ENCODE measurements at places on chromosomes 13 and 19.

- no peak for DNase-seq
Measured at GRCh38 chr13:44543369-44543768, 32.8 kb downstream of the TSC22D1 start.

GRCh38 chr13:62388515-62388914 lies 972.9 kb upstream of the PCDH20 start:
- no peak for DNase-seq

GRCh38 chr19:39428283-39429112 lies 7.3 kb downstream of the RPS16 start:
- DNase-seq: peak; percentile 82

DNA sequence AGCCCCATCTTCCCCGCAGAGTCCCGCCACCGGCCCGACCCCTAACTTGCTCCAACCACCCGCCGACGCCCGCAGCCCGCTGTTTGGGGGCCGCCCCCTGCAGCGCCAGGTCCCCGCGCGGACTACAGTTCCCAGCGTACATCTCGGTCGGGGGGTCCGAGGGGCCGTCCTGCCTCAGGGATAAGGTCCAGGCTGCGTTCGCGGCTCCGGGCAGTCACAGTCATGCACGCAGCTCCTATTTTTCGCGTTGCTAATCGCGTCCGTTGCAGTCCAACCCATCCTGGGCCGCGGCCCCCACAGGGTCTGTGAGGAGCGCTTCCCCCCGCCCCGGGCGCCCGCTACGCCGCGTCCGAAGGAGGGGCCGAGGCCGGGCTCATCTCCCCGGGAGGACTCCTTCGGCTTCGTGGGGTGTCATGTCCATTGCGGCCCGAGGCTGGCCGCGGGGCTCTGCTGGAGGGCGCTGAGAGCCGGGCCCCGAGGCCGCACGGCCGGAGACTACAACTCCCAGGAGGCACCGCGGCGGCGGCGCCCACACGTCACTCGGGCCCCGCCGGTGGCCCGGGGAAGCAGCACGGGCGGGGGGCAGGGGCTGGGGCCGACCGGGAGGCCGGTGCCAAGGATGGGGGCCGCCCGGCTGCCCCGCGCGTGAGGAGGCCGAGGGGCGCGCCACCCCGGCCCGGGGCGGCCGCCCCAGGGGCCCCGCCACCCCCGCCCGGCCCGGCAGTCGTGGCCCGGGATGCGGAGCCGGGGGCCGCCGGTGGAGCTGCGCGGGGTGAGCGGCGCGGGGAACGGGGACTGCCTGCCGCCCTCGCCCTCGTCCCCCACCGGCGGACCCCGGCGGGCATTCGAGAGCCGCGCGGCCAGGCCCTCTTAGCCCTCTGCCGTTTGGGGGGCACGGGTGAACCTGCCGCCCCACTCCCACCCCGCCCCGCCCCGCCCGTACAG lies at the start of gene MAP3K10:
TSS of gene MAP3K10 (plus strand) at position 536 of the 945 bp plus-strand sequence. CDS start 606 bp downstream, outside the sequence.
- peak; percentile 63 for DNase-seq

DNA sequence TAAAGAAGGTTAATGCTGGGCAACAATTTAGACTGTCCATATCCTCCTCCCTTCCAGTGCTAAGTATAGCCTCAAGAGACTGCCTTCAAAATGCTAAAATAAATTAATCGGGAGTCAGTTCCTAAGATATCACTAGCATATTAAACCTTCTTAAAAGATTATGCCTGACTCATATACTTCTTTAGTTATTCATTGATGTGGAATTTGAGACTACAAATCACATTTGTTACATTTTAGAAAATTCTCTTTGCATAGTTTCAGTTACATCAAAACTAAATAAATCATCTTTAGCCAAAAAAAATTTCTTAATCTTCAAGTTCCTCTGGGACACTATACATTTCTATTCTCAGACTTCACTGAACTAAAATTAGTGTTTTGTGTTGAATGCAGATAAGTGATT lies 769.1 kb downstream of the PCDH9 start:
- no peak for DNase-seq

DNA sequence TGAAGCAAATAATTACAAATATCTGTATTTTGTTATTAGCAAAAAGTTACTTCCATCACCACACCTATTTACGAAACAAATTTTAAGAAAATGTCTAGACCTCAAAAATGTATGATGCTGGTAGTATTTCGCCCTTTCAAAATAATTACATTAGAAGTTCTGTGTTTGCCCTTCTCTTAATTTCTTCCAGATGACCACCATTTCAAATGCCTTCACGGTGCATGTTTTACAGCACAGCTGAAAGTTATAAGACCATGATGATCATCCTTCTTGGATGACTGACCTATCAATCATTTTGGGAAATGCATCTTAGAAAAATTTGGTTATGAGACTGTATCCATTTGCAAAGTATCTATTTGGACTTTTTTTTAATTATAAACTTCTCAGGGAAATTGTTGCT lies 390.8 kb downstream of the SLITRK6 start:
- DNase-seq: no peak

DNA sequence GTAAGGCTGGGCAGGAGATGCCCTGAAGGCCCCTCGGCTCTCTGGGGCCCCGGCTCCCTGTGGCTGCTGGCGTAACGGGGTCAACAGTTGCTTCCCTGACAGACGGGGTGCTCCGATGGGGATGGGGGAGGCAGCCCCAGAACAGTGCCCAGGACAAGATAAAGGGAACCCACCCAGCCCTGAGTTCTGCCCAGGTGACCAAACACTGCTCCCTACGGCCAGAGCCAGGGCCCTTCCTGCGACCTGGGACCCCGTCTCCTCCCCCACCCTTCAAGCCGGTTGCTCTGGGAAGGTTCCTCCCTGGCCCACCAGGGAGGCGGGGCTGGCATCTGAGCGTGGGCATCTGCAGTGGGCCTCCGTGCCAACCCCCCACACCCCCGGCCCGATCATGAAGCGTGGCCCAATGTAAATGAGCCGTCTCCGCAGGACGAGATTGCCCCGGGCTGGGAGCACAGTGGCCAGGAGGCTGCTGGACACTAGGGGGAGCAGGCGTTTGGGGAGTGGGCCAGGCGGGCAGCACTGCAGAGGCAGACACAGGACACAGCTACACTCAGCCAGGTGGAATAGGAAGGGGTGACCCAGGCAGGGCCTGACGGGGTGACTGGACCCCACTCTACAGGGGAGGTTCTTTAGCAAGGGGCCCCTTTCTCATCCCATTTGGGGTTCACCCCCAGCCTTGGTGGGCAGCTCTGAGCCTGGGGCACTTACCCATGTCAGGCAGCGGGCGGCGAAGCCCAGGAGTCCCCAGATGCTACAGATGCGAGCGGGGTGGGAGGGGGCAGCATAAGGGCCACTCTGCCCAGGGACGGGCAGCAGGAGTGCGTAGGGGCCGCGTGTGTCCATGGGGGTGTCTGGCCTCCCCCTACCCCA lies 1.2 kb upstream of the NKPD1 start:
- DNase-seq: peak; percentile 53

GRCh38 chr19:12930002-12930645 lies 3.4 kb downstream of the FARSA start:
- DNase-seq: no peak

- no peak for DNase-seq
Measured at GRCh38 chr19:15641901-15642491, 1.3 kb downstream of the CYP4F3 start.

DNA sequence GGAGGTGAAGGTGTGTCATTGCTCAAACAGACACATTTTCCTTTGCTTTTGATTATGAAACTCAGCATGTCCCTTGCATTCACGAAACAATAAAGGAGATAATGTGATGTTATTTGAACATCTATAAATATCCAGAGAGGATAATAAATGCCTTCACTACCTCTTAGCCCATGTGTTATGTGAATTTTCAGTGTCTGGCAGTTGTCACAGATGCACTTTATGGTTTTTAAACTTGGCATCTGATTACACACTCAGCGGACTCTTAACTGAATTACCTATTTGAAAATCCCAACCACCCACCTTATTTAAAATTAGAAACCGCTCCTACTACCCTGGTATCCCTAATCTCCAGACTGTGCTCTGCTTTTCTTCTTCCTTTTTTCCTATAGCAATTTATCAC lies 254.2 kb downstream of the COG6 start:
- no peak for DNase-seq

DNA sequence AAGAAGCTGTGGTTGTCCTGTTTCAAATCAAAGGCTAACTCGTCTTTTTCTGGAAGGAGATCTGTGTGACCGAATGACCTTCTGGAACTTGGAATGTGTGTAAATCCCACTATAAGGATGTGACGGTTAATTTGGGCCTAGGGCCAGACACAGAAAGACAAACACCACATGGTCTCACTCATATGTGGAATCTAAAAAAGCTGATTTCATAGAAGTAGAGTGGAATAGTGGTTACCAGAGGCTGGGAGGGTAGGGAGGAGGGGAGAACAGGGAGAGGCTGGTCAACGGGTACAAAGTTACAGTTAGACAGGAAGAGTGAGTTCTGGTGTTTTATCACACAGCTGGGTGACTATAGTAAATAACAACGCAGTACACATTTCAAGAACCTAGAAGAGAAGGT lies 39.3 kb upstream of the RGCC start:
- DNase-seq: no peak
